ENCODE measurements at places on chromosomes 3 and 15.
A peak's percentile ranks its signal among the peaks of the same experiment; 100 is the strongest.

GRCh38 chr3:164657631-164658030, 420.7 kb downstream of the SI start:
- DNase-seq = no peak

- DNase-seq = no peak
Observed at GRCh38 chr3:14802381-14802731, 16.4 kb upstream of the FGD5 start.

- no peak for DNase-seq
Observed at GRCh38 chr15:59236394-59236793, 29.8 kb downstream of the LDHAL6B start.

- peak; percentile 33 for DNase-seq
Observed at GRCh38 chr15:88476635-88477060, 9.1 kb downstream of the MRPS11 start.

DNA sequence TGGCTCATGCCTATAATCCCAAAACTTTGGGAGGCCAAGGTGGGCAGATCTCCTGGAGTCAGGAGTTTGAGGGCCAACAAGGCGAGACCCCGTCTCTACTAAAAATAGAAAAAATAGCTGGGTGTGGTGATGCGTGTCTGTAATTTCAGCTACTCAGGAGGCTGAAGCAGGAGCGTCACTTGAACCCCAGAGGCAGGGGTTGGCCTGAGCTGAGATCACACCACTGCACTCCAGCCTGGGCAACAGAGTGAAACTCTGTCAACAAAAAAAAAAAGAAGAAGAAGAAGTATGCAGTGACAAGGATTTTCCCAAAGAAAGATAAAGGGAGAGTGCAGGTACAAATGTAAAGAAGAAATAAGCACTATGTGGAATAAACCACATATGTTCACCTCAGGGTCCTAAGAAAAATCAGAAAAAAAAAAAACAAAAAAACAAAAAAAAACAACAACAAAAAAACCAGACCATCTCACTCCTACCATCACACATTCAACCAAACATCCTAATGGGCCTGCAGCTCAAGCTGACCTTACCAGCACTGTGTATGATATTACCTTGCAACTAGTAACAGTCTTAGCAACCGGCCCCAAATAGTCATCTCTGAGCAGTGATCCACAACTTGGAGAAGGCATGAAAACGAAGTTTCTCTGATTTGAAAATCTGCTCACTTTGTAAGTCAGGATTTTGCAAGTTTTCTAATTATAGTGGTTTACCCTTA, 296.7 kb upstream of the PROK2 start:
- DNase-seq = no peak

GRCh38 chr3:32392536-32393302, 1.1 kb downstream of the CMTM7 start:
- DNase-seq = peak; percentile 79

- DNase-seq = no peak
Observed at GRCh38 chr3:57982561-57983243, 25.5 kb upstream of the FLNB start.

GRCh38 chr15:54304321-54304720, 326.1 kb downstream of the UNC13C start:
- no peak for DNase-seq

- no peak for DNase-seq
Observed at GRCh38 chr15:101578443-101578894, 73.7 kb downstream of the TM2D3 start.

- peak; percentile 64 for DNase-seq
Observed at GRCh38 chr3:99246010-99246654, 344.6 kb upstream of the DCBLD2 start.

GRCh38 chr3:36786921-36787890, 22.9 kb upstream of the DCLK3 start:
- no peak for DNase-seq

GRCh38 chr3:79086514-79086913, 681.3 kb downstream of the ROBO1 start:
- peak; percentile 26 for DNase-seq

DNA sequence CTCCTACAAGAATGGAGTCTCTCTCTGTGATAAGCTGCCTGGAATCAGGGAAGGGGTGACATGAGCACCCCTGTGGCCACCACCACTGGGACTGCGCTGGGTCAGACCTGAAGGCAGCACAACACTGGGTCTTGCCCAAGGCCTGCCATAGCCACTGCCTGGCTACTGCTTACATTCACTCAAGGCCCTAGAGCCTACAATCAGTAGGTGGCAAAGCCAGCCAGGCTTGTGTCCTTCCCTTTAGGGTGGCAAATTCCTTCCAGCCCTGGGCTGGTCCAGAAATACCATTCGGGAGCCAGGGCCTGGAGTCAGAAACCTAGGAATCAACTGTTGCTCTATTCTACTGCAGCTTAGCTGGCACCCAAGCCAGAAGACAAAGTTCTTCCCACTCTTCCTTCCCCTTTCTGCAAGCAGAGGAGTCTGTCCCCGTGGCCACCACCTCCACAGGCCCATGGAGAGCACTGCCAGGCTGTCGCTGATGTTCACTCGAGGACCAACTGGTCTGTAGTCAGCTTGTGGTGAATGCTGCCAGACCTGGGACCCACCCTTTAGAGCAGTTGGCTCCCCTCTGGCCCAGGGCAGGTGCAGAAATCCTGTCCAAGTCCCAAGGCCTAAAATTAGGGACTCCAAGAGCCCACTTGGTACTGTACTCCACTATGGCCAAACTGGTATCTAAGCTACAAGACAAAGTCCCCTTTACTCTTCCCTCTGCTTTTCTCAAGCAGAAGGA, 307.4 kb downstream of the THSD4 start:
- no peak for DNase-seq

DNA sequence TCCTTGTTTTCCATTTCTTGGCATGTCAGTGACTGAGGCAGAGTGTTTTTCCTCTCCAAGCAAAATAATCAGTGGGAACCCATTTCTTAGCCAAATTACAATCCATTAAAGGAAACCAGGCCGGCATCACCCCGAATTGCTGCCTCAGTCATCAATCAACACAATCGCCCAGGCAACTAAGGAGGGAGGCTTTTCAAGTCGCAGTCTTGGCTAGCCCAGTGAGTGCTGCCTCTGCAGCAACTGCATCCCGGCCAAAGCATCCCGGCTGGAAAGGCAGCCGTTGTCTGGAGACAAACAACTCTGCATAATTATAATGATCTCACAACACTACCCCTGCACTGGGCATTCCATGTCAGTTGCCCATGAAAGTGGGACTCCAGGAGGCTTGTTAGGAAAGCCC, 213.5 kb upstream of the PRICKLE2 start:
- DNase-seq = no peak

DNA sequence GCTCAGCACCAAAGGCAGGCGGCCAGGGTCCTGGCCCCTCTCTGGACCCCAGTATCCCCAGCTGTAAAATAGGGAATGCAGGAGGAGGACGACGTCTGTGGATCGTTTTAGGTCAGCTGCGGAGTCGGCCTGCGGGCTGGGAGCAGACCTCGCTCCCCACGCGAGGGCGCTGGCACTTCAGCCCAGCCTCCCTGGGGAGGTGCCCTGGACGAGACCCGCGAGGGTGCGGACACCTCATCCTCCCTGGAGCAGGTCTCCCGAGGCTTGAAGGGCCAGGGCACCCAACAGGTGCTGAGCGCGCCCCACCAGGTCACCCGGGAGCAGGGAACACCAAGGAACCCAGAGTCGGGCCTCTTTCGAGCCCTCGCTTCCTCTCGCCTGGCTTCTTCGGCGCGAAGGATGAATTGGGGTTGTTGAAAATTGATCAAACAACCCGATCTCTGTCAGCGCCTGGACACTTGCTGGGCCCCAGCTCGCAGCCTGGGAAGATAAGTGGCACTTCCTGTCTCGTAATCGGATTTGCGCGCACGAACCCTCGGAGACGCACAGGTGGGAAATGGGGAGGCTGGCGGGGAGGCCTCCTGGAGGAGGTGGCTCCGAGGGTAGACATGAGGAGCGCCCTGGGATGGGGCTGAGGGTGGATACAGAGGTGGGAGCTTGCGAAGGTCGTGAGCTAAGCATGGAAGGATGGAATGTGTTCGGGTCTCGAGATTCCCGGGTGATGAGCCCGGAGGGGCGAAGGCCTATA, 588 bp upstream of the VIPR1 start:
- peak; percentile 12 for DNase-seq

DNA sequence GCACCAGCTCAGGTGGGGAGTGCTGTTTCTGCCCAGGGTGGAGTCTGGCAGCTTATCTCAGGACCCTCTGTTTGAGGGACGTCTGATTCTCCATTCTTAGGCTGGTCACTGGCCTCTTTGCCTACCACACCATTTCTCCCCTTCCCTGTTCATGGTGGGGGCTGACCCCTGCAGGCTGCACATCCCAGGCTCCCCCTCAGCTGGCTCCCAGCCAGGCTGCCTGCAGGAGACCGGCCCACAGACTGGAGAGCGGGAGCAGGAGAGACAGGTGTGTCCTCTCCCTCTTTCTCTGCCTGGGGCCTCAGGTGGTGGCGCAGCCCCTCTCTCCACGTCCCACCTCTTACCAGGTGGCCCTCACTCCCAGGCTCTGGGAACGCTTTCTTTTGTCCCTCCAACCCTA, 60.8 kb downstream of the RAB11A start:
- no peak for DNase-seq

- no peak for DNase-seq
Observed at GRCh38 chr15:29208836-29209235, 60.8 kb downstream of the NSMCE3 start.

DNA sequence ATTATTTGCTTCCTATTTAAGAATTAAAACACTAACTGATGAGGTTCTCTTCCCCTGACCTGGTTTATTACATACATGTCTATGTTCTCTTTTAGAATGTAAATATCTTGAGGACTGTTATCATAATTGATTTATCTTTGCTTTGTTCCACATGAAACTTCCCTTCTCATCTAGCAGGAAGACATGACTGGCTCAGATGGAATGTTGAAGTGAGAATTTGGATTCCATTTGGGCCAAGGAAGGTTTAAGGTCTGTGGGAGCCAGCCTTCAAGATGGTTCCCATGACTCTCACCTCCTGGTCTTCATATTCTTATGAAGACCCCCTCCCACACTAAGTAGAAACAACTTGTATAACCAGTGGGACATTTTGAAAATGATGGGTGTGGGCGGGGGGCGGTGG, 222.2 kb upstream of the GADL1 start:
- DNase-seq = peak; percentile 38

DNA sequence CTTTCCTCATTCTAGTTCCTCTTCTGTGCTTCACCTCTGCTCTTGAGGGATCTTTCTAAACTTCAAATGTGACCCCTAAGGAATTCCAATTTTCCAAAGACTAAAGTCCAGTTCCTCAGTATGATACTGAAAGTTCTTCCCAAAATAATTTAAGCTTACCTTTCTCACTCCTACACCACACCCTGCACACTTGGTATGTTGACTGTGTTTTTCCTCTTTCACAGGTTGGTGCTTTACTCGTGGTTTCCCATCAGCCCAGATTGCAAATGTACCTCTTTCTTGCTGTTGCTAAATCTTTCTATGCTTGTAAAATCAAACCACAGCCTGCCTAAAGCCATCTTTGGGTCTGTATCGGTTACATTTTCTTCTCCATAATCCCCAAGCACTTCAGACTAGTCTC, 30.5 kb upstream of the CLDN16 start:
- no peak for DNase-seq

GRCh38 chr15:97517737-97518136, 442.8 kb upstream of the ARRDC4 start:
- DNase-seq = no peak

GRCh38 chr3:79983118-79983517, 215.3 kb upstream of the ROBO1 start:
- no peak for DNase-seq

- no peak for DNase-seq
Observed at GRCh38 chr3:31453430-31453829, 79.3 kb upstream of the STT3B start.

DNA sequence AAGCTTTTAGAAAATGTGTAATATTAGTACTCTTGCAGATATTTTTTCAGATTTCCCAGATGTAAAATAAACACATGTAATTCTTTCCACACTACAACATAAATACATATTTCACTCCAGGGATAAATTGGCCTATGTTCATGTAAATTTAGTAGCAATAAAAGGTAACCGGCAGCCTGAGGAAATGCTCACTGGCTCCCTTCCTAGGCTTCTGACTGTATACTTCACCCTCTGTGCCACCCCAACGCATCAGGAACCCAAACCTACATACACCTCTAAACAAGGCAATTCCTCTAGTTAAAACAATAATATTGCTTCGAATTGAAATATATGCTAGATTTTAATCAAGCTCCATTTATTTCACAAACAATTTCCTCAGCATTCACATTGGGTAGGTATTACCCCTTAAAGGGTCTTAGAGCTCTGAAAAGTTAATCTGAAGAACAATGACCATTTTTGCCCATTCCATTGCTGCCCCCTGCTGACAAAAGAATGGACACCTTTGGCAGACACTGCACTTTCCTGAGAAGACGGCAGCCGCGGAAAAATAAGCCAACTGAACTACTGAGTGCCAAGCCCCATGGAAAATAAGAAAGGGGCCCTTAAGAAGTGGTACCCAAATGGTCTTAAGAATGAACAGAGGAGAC, 212.5 kb downstream of the OSBPL10 start:
- DNase-seq = peak; percentile 28

DNA sequence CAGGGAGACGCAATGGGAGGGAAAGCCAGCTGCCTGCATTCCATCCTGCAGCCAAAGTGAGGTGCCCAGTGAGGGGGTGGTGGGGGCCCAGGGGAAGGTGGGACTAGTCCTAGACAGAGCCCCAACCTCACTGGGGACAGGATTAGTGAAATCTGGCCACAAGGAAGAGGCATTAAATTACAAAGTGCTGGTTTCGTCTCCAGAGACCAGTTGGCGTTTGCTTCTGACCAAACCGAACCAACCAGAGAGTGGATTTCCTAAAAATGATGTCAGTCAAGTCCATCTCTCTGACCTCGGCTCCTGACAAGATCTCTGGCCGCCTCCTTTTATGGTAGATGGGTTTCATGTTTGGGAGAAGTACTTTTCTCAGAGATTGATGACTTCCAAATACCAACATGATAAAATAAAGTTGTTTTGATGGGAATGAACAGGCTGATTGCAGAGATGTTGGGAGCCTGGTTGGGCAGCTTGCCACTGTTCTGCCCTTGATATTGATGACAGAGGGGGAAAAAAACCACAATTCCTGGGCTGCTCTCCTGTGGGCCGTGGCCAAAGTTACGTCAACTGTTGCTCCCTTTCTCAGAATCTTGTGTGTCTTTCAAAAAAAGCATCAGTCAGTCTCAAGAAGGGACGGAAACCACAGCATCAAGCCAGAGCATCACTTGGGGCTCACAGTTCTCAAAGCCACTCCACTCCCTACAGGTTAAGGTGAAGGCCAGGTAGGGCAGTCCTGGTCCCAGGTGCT, 24.6 kb downstream of the ITGA11 start:
- DNase-seq = no peak

DNA sequence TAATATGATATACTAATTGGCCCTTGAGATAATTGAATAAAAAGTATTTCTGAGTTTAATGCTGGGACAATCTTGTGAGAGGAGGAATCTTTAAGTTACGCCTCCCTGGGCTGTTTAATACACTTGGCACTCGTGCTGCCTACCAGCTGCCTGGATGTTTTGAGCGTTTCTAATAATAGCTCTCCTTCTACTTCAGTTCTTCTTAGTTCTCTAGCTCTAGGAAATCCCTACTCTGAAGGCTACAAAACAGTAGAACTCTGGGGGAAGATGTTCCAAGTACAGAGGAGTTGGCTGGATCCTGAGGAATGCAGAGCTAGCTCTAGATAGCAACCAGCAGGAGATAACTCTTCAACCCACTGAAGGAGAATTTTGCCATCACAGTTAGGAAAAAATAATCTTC, 3.5 kb downstream of the NAALADL2 start:
- no peak for DNase-seq

All from foreskin fibroblast (primary cell).